ENCODE measurements at places on chromosomes 4 and X. TPM values are rescaled to one million over a fixed set of nuclear protein-coding genes. Genes with fewer than 3 reads are reported as not detected.
A peak's percentile ranks its signal among the peaks of the same experiment; 100 is the strongest.

The SULT1B1 gene
- 0.74 TPM for total RNA-seq

The PPP2R2C gene
- total RNA-seq, result 1.6 TPM

The RCHY1 gene
- total RNA-seq, result 28.2 TPM

The FRMD7 gene
- 0.10 TPM for total RNA-seq

The EMCN gene
- total RNA-seq, result 7.8 TPM

The TEX13D gene
- not detected for total RNA-seq

The TREX2 gene
- 0.25 TPM for total RNA-seq

The PDGFRA gene
- total RNA-seq, result 12.9 TPM

- no peak for DNase-seq
Observed at GRCh38 chrX:118773782-118774181, 46.4 kb downstream of the IL13RA1 start.

DNA sequence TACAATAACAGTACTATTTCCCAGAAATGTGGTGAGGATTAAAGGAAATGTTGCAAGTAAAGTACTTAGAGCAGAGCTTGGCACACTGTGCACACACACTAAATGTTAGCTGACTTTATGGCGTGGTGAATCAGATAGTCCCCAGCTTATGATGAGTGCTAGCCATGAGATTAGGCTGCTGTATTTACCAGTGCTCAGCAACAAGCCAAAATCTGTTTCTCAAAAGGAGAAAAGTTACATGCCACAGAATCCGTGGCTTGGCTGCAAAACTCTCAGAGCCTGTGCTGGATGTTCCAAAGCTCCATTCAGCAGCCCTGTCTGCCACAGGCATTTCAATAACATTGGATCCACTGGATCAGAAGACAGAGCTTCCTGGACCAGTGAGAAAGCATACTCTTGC is 12.8 kb upstream of the STBD1 start:
- no peak for DNase-seq

DNA sequence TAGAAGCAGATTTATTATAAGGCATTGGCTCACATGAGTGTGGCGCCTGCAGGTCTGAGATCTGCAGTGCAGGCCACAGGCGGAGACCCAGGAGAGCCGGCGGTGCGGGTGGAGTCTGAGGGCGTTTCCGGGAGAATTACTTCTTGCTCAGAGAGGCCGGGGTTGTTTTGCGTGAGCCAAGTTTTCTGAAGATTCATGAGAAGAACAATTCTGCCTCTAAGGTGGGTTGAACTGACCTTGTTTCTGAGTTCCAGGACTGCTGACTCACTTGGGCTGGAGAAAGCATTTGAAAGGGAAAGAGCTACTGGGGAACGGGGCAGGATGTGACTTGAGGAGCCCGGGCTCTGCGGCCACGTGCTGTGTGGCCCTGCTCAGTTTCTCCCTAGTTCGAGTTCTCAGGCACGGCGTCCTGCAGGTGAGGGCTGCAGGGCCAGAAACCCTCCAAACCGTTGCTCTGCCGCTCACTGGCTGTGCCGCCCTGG is 36.7 kb upstream of the SORCS2 start:
- DNase-seq, result no peak

- DNase-seq, result no peak
Observed at GRCh38 chr4:141350122-141350905, 129.6 kb downstream of the ZNF330 start.

- no peak for DNase-seq
Observed at GRCh38 chrX:18210470-18210869, 10.2 kb downstream of the BEND2 start.

DNA sequence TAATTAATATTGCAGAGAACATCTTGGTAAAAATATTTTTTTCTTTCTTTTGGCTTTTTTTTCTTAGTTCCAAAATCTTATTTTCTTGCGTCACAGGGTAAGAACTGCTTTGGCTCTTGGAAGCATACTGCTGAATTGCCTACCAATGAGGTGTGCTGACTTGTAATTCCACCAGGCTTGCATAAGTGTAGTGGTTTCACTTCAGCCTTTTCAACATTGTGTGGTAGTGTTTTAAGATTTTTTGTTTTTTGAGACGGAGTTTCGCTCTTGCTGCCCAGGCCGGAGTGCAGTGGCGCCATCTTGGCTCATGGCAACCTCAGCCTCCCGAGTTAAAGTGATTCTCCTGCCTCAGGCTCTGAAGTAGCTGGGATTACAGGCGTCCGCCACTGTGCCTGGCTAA is 42.4 kb downstream of the N4BP2 start:
- no peak for DNase-seq

DNA sequence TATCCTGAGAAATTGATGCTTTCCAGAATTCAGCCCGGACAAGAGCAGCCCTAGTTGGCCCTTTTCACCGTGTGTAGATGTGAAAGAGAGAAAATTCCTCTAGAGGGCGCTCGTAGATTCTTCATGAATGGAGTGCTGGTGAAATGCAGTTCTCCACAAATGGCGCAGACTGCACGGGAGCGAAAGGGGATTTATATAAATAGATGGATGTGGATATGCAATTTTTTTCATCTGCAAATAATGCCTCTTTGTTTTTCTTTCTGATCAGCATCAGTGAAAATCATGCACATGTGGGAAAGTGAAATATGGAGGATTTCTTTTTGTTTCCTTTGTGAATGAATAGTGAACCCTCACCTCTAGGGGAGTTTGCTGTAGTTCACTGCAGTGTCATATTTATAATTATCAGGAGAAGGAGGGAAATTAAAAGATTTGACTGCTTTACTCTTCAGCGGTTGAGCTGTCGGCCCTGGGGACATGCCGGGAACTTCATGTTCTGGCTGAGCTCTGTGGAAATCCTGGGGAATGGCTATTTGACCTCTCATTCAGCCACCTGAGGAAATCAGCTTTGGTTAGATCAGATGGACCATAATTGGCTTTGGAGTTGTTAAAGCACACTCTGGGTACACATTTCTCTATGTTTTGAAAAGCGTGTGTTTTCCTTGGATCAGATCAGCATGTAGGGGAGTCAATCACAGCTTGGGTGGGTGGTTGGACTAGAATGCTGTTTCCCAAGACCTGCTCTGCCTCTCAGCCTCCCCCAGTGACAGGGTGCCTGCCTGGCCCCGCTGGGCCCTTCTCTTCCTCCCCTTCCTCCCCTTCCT is 115.0 kb upstream of the SHISA3 start:
- DNase-seq, result peak; percentile 74

GRCh38 chrX:20374900-20375438 is 108.3 kb upstream of the RPS6KA3 start:
- DNase-seq, result no peak

DNA sequence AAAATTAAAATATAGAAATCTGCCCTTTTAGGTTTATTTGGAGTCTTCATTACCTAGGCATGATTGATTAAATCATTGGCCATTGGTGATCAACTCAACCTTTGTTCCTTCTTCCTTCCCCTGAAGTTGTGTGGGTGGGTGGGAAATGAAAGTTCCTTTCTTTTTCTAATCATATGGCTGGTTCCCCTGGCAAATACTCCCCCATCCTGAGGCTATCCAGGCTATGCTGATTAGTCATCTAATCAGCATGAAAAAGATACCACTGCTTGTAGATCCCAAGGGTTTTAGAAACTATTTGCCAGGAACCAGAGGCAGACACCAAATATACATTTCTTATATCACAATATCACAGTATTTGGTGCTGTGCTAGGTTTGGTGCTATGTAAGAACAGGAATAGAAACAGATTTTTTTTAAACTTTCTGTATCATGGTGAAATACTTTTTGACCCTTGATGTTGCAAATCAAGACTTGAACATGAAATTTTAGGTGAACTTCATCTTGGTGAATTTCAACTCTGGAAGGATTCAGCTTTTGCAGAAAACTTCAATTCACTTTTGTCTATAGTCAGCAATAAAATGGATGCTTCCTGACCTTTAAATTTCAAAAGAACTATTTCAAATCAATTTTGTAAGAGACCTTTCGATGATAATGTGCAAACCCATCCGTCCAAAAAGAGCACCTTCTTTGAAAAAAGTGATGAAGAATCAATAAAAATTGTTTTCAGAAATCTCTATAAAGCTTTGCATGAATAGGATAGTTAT is 71.1 kb downstream of the CCSER1 start:
- no peak for DNase-seq

GRCh38 chr4:25621027-25621930 is 34.4 kb upstream of the SLC34A2 start:
- no peak for DNase-seq

GRCh38 chrX:134883137-134883700 is 107.6 kb upstream of the SMIM10 start:
- no peak for DNase-seq

Measured in psoas muscle (tissue), 8 donors.